ENCODE measurements at places on chromosomes 12 and 14.

GRCh38 chr12:101596172-101596571 lies 1.4 kb downstream of the MYBPC1 start:
- no peak for DNase-seq

DNA sequence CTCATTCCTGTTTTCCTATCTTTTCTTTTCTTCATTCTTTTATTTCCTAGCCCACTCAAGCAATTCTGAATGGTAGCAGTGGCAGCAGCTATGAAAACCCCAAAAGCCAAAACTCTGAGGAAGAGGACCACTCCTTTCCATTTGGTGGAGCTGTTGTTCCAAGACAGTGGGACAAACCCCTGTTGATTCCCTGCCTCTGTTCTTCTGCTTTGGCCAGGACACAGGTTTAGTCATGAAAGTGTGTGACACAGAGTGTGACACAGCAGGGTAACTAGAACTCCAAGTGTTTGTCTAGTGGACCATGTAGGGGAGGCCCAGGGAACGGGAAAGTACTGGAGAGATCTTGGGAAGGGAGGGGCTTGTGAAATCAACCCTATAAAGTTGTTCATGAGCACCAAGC lies 71.1 kb downstream of the PTCSC3 start:
- no peak for DNase-seq

DNA sequence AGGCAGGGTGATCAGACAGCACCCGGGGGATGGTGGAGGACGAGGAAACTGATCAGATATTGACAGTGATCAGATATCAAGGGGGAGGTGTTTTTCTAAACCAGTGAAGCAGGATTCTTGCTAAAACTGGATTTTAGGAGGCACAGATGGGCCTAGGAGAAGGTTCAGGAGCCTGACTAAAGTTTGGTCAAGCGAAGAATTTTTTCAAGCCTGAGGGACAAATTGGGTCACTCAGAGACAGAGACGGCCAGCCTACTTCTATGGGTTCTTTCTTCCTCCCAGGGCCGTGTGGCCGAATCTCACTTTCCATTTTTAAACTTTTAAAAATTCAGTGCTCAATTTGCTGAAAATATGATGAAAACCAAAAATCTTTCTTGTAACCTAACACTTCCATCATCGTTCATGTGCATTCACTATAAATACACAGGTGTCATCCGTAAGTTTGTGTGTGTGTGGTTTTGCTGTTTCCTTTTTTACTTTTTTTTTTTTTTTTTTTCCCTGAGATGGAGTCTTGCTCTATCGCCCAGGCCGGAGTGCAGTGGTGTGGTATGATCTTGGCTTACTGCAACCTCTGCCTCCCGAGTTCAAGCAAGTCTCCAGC lies 68.5 kb downstream of the RIN3 start:
- DNase-seq = no peak

- DNase-seq = no peak
Measured at GRCh38 chr12:53575502-53576249, 50.5 kb downstream of the ATF7 start.

DNA sequence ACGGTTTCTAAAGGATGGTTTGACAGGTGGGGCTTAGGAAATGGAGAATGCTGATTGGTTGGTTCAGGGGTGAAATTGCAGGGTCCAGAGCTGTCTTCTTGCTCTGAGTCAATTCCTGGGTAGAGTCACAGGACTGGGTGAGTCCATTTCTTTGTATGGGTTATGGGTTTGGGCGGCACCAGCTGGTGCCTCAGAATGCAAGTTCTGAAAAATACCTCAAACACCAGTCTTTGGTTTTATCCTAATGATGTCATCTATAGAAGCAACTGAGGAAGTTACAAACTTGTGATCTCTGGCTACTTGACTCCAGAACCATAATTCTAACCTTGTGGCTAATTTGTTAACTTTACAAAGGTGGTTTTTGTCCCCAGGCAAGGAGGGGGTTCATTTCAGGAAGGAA lies 47.6 kb upstream of the EIF5 start:
- DNase-seq = no peak

DNA sequence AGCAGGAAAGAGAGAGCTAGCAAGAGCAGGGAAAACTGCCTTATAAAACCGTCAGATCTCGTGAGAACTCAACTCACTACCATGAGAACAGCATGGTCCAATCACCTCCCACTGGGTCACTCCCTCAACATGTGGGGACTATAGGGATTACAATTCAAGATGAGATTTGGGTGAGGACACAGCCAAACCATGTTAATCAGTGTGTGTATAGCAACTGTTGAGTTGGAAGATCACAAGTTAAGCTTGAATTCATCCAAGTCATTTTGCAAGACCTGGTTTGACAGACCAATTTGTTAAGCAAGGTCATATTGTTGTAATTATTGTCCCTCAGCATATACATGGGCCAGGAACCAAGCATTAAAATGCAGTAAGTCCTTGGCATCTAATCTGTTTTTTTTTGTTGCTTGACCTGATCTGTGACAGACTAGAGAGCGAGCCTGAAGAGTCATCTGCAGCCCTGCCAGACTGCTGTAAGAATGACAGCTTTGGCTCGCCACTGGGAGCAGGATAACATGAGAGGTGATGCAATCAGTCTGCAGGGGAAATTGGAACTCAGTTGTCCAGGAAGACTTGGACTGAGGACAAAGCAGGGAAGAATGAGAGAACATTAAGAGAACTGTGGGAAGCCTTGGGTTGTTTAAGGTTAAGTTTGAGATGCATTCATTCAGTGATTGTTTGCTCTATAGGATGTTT lies 297.6 kb upstream of the SEL1L start:
- DNase-seq = no peak

- no peak for DNase-seq
Measured at GRCh38 chr12:26044007-26044394, 80.8 kb downstream of the BHLHE41 start.

- DNase-seq = no peak
Measured at GRCh38 chr12:22982635-22983034, 357.7 kb downstream of the ETNK1 start.

DNA sequence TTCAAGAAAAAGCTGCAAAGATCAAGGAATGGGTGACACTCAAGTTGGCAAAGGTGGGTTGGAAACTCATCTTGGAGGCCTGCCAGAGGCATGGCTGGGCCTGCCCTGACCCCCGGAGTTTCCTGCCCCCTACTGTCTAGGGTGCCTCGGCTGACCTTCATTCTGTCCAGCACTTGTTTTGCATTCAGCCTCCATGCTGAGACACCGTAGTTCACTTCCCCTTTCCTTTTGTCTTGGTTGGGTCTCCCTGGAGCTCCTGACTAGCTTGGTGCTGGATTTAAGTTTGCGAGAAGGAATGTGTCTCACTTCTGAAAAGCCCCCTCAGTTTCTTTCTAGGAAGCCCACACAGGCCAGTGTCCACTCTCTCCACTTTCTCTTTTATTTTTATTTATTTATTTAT lies 26.5 kb downstream of the PLEKHH1 start:
- no peak for DNase-seq

- no peak for DNase-seq
Measured at GRCh38 chr14:23182372-23183157, 895 bp downstream of the SLC7A8 start.

DNA sequence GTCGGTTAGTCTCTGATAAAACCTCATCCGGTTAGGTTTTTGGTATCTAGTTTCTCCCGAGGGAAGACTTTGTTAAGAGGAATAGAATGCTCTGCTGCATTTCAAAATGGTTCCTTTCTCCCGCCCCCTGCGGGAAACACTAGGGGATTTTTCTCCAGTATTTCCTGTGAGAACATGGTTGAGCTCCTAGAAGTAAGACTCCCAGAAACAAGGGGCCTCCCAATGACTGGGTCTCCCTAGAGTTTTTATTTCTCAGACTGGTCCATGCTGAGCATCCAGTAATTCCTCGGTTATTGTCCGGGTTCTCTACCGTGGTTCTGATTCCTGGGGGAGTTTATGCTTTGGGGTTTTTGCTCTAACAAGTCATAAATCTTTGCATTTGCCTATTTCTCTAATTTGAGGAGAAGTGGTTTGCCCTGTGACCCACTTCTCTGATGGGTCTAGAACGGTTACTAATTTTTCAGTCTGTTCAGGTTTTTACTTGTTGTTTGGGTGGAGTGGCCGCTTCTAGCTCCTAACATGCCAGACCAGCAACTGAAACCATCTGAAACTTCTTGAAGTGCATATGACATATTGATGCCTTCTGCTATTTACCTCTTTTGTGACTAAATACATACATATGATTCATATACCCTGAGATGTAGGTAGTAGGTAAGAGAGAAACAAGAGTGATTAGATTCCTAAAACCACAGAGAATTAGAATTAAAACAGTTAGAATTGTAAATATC lies 25.1 kb downstream of the TESPA1 start:
- no peak for DNase-seq

GRCh38 chr14:82510007-82510406 lies 976.4 kb upstream of the SEL1L start:
- no peak for DNase-seq

- DNase-seq = no peak
Measured at GRCh38 chr12:13386323-13387039, 190.0 kb downstream of the EMP1 start.

DNA sequence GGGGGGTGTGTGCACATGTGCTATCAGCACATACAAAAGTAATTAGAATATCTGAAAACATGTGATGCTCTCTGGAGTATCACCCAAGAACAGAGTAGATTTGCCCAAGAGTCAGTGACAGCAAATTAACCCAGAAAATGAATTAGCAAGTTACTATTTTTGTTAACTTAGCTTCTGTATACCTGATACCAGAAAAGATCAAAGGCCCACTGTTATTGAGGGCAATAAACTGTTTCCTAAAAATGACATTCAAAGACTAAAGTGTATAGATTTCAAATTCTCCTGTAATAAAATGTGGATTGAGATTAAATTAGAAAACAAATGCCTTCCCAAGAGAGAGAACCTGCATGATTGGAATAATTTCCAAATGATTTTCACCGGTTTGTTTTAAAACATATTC lies 184.7 kb downstream of the MED13L start:
- DNase-seq = no peak

DNA sequence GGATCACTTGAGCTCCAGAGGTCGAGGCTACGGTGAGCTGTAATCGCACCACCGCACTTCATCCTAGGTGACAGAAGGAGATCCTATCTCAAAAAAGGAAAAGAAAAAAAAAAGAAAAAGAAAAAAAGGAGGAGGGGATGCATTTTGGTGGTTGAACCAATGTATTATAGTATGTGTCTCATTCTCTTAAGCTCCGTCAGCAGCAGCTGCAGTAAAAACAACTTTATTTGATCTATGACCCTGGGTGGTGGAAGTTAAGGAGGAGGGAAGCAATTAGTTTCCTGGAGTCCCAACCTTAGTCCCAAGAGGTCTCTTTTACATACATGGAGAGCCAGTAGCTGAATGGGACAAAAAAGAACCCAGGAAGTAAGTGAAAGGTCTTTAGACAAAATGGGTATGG lies 26.8 kb upstream of the APOF start:
- no peak for DNase-seq

GRCh38 chr12:7113389-7113871 lies 4.4 kb upstream of the C1RL start:
- DNase-seq = no peak

DNA sequence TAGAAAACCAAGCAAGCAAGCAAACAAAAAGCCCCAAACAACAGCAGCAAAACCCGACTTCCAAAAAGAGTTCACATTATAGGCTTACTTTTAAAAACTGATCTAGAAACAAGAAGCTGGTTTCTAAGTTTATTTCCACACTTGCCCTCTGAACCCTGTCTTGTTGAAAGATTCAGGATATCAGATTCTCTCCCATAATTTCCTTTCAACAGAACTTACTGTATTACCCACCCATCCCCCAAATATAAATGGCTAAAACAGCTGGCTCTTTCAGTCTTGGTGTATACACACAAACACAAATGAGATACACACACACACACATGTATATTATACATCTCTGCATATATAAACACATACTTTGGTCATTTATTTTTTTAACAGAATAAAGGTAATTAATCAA lies 460.9 kb downstream of the ZFP36L1 start:
- no peak for DNase-seq

GRCh38 chr12:57616383-57617101 lies 5.3 kb downstream of the ARHGEF25 start:
- DNase-seq = peak; percentile 86

- no peak for DNase-seq
Measured at GRCh38 chr12:51923506-51924365, 16.4 kb downstream of the ACVRL1 start.

- no peak for DNase-seq
Measured at GRCh38 chr14:45867046-45867894, 614.3 kb upstream of the MIS18BP1 start.

GRCh38 chr14:75999511-76000190 lies 14.1 kb downstream of the IFT43 start:
- DNase-seq = no peak

DNA sequence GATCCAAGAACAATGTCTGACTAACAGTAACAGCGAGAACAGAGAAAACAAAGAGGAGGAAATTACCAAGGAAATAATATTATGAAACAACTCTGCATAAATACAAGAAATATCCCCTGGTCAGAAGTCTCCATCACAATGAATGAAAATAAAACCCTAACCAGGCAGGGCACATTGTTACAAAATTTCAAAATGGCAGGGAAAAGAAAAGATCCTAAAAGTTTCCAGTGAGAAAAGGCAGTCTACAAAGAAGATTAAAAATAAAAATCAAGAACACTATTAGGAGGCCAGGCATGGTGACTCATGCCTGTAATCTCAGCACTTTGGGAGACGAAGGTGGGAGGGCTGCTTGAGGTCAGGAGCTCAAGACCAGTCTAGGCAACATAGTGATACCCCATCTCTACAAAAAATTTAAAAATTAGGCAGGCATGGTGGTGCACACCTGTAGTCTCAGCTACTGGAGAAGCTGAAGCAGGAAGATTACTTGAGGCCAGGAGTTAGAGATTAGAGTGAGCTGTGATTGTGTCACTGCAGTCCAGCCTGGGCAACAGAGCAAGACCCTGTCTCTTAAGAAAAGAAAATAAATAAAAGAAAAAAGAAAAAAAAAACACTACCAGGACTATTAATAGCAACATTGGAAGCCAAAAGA lies 47.8 kb downstream of the FERMT2 start:
- no peak for DNase-seq

- no peak for DNase-seq
Measured at GRCh38 chr12:88052686-88053085, 23.5 kb upstream of the C12orf50 start.

GRCh38 chr12:131528667-131529066 lies 182.2 kb upstream of the SFSWAP start:
- no peak for DNase-seq

DNA sequence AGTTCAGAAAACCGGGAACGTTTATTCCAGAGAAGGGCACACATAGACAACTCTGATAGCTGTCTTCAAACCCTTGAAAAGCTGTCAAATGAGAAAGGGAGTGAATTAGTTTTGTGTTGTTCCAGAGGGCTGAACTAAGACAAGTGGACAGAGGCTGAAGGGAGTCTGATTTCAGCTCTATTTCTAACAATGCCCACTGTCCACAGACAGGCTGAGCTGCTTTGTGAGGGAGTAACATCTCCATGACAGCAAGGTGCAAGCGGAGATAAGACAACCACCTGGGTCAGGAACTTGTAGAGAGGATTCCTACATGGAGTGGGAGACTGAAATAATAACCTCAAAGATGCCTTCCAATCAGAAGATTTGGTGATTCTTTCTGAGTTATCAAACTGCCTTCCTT lies 25.6 kb upstream of the PARP11 start:
- DNase-seq = no peak

- DNase-seq = no peak
Measured at GRCh38 chr14:42715316-42715715, 1108.6 kb downstream of the LRFN5 start.
